ENCODE measurements at places on chromosomes 12 and 14. TPM values are rescaled to one million over a fixed set of nuclear protein-coding genes. Genes with fewer than 3 reads are reported as not detected.

GRCh38 chr12:43098071-43098470 is 453.9 kb downstream of the ADAMTS20 start:
- no peaks in the 10 kb centered on the region for H3K27me3 ChIP-seq
- no peaks in the 10 kb centered on the region for H3K4me1 ChIP-seq
- H3K4me3 ChIP-seq = no peak overlapping the region

GRCh38 chr12:69026336-69026735 is 93.4 kb upstream of the CPM start:
- H3K36me3 ChIP-seq = no peaks in the 10 kb centered on the region
- H3K4me1 ChIP-seq = no peaks in the 10 kb centered on the region
- H3K27me3 ChIP-seq = no peaks in the 10 kb centered on the region
- H3K4me3 ChIP-seq = no peak overlapping the region
- H3K27ac ChIP-seq = no peak overlapping the region

GRCh38 chr12:23446746-23447145 is 502.7 kb downstream of the SOX5 start:
- no peak overlapping the region for H3K4me3 ChIP-seq
- DNase-seq = no peak
- no peaks in the 10 kb centered on the region for H3K27me3 ChIP-seq
- no peak overlapping the region for H3K27ac ChIP-seq
- H3K4me1 ChIP-seq = no peaks in the 10 kb centered on the region

- no peak overlapping the region for H3K27ac ChIP-seq
- H3K36me3 ChIP-seq = no peaks in the 10 kb centered on the region
- no peak overlapping the region for H3K4me3 ChIP-seq
- no peak for DNase-seq
- H3K27me3 ChIP-seq = no peaks in the 10 kb centered on the region
Measured at GRCh38 chr12:58896278-58896677, 24.0 kb downstream of the LRIG3 start.

SLCO1B1 gene
- total RNA-seq = not detected

TTC6 gene
- not detected for total RNA-seq

DNA sequence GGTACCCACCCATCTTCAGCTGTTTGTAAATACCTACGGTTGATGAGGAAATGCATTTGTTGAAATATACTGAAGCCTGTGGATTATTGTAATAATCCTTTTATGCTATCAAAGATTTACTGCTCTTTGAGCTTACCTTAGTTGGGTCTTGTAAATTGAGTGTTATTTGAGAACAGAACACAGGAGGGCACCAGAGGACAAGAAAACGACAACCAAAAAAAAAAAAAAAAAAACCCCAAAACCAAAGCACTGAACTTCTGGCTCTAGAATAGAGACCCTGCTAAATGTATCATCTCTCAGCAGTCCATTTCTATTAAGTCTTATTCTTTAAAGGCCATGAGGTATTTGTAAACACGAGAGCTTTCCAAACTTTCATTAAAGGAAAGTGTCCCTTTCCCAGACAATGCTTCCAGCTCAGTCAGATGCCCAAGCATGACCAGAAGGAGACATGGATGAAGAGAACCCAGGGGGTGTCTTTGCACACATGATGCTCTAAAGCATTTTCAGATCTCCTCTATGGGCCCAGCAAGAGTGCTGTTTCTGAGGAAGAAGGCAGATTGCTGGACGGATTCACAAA is 763.9 kb downstream of the NRXN3 start:
- no peak for DNase-seq
- no peaks in the 10 kb centered on the region for H3K27me3 ChIP-seq
- H3K4me1 ChIP-seq = no peaks in the 10 kb centered on the region
- H3K4me3 ChIP-seq = no peak overlapping the region

DNA sequence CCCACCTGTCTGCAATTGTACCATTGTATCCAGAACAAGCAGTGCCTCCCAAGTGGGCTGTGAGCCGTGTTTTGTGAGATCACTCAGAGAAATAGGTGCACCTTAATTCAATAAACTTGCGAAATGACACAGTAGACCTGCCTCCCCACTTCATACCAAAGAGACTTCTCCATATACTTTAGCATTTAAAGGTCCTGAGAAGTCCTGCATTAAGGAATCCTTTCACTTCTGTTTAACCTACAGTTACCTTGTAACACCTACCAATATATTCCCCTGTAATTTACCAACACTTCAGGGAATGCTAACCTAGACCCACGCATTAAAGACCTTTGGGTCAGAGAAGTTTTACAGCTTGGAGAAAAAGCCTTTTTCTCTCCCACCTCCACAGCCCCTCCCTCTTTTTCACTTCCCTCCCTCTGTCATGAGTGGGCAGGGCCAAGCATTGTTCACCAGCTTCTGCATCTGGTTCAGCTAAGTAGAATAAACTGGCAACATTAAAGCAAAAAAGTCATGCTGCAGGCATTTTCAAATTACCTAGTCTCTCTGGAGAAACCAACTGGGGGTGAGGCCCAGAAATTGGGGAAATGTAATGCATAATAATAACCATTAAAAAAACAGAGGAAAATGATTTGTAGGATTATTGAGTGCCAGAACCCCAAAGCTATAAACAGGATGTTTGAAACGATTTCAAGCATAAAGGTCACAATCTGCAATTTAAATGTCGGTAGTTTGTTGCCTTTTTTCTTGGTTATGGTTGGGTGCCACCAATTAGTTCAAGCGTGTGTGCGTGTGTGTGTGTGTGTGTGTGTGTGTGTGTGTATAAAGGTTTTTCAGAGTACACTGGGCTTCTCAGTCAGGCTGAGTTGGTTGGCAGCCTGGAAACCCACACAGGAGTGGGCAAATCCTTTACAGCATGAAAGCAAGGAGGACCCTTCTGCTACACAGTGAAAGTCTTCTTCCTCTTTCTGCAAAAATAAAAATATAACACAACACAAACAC is 13.7 kb upstream of the WSCD2 start:
- no peak for DNase-seq
- H3K27me3 ChIP-seq = no peaks in the 10 kb centered on the region
- H3K4me3 ChIP-seq = no peak overlapping the region
- no peaks in the 10 kb centered on the region for H3K4me1 ChIP-seq
- H3K27ac ChIP-seq = no peak overlapping the region

- H3K36me3 ChIP-seq = no peaks in the 10 kb centered on the region
- DNase-seq = no peak
- peaks cover 29% of the 10 kb centered on the region for H3K4me1 ChIP-seq
- no peaks in the 10 kb centered on the region for H3K27me3 ChIP-seq
- no peak overlapping the region for H3K27ac ChIP-seq
Measured at GRCh38 chr14:65939184-65939583, 526.7 kb downstream of the FUT8 start.

DNA sequence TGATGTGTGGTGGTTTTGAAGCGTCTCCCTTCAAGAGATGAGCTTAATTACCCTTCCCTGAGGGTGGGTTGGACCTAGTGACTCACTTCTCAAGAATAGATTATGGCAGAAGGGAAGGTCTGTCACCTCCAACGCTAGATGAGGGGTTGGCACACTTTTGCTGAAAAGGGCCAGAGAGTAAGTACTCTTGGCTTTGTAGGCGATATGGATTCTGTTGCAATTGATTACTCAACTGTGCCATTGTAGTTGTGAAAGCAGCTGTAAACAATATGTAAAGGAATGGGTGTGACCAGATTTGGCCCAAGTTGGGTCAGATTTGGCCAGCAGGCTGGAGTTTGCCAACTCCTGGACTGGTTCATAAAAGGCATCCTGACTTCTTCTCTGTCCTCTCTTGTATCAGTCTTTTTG is 53.3 kb downstream of the SMIM41 start:
- H3K4me1 ChIP-seq = no peaks in the 10 kb centered on the region
- DNase-seq = no peak
- no peak overlapping the region for H3K27ac ChIP-seq
- H3K36me3 ChIP-seq = no peaks in the 10 kb centered on the region
- no peak overlapping the region for H3K4me3 ChIP-seq

- no peak for DNase-seq
- no peak overlapping the region for H3K27ac ChIP-seq
- peaks cover 22% of the 10 kb centered on the region for H3K27me3 ChIP-seq
- H3K4me1 ChIP-seq = peaks cover 1% of the 10 kb centered on the region
- H3K36me3 ChIP-seq = no peaks in the 10 kb centered on the region
Measured at GRCh38 chr12:49331380-49332222, 5.4 kb downstream of the C1QL4 start.

DNA sequence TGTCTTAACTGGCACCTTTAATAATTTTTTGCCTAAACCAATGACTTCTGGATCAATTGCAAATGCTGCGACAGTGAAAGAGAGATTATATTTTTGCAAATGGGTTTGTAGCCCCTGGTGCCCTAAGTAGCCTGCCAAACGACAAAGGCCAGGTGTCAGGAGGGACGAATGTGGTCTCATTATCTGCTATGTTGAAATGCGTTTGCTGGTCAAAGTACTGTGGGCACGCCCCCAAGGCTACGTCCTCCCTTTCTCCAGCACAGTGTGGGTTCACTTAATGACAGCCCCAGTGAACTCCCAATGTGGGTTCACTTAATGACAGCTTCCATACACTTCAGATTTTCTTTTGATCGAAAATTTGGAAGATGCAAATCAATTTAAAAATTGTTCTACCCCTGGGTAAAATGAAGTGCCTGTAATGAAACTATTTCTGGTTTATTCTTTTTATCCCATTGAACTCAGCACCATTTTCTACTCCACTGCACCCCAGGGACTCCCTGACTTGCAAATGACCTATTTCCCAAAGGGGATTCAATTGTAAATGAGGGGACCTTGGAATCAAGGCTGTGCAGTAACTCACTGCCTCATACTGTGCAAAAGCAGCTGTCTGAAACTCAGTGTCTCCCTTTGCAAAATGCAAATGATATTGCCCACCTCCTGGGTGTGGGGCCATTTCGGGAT is 1.4 kb downstream of the SERPINA11 start:
- H3K4me3 ChIP-seq = no peak overlapping the region
- H3K27ac ChIP-seq = no peak overlapping the region
- no peaks in the 10 kb centered on the region for H3K4me1 ChIP-seq
- H3K36me3 ChIP-seq = no peaks in the 10 kb centered on the region
- H3K27me3 ChIP-seq = no peaks in the 10 kb centered on the region
- no peak for DNase-seq

GRCh38 chr14:69458350-69458749 is 26.2 kb upstream of the PLEKHD1 start:
- H3K27me3 ChIP-seq = no peaks in the 10 kb centered on the region
- no peak overlapping the region for H3K27ac ChIP-seq
- H3K4me1 ChIP-seq = no peaks in the 10 kb centered on the region
- DNase-seq = no peak

DNA sequence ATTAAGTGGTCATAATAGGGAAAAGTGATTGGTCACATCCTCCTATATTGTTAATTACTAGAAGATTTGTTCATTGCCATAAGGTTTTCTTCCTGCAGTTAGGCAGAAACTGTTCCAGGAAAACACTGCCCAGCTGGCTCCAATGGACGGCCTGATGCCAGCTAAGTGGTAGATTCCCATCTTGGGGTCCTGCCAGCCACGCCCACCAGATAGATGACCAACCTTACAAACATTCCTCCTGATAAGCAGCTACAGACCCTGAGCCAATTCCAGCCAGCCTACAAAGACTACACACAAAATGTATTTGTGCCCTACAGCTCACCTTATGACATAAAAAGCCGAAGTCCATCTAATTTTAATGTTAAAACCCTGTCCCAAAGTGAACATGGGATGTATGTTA is 685.9 kb upstream of the USP15 start:
- H3K27me3 ChIP-seq = no peaks in the 10 kb centered on the region
- no peaks in the 10 kb centered on the region for H3K4me1 ChIP-seq
- H3K4me3 ChIP-seq = no peak overlapping the region
- no peak overlapping the region for H3K27ac ChIP-seq
- no peaks in the 10 kb centered on the region for H3K36me3 ChIP-seq

ACRBP gene
- total RNA-seq = 2.0 TPM

NELL2 gene
- 60.2 TPM for total RNA-seq

OAS3 gene
- 12.5 TPM for total RNA-seq

- no peaks in the 10 kb centered on the region for H3K36me3 ChIP-seq
- no peak for DNase-seq
- no peaks in the 10 kb centered on the region for H3K27me3 ChIP-seq
- H3K27ac ChIP-seq = no peak overlapping the region
- H3K4me1 ChIP-seq = no peaks in the 10 kb centered on the region
Measured at GRCh38 chr12:55698241-55698955, 9.3 kb downstream of the ITGA7 start.

CAPRIN2 gene
- 8.8 TPM for total RNA-seq

RNASE3 gene
- total RNA-seq = not detected

USP44 gene
- total RNA-seq = 5.8 TPM

DNA sequence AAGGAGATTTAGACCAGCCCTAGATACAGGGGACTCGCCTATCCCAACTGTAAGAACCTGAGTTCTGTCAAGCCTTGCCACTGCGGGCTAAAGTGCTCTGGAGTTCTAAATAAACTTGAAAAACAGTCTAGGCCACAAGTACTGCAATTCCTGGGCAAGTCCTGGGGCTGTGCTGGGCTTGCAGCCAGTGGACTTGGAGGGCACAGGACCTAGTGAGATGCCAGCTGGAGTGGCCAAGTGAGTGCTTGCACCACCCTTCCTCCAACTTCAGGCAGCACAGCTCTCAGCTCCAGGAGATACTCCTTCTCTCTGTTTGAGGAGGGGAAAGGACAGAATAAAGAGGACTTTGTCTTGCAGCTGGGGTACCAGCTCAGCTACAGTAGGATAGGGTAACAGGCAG is 307.6 kb upstream of the FBXO33 start:
- H3K27me3 ChIP-seq = no peaks in the 10 kb centered on the region
- no peak for DNase-seq
- H3K27ac ChIP-seq = no peak overlapping the region
- H3K36me3 ChIP-seq = no peaks in the 10 kb centered on the region
- no peaks in the 10 kb centered on the region for H3K4me1 ChIP-seq

- no peak for DNase-seq
- no peak overlapping the region for H3K4me3 ChIP-seq
- H3K27ac ChIP-seq = no peak overlapping the region
- H3K36me3 ChIP-seq = no peaks in the 10 kb centered on the region
- H3K27me3 ChIP-seq = no peaks in the 10 kb centered on the region
- no peaks in the 10 kb centered on the region for H3K4me1 ChIP-seq
Measured at GRCh38 chr14:31340297-31341063, 79.9 kb downstream of the HEATR5A start.

- peak; percentile 7 for DNase-seq
- H3K4me3 ChIP-seq = no peak overlapping the region
- no peaks in the 10 kb centered on the region for H3K27me3 ChIP-seq
- no peaks in the 10 kb centered on the region for H3K36me3 ChIP-seq
Measured at GRCh38 chr12:94710933-94711332, 60.6 kb upstream of the TMCC3 start.

GRCh38 chr12:49366652-49367380 is 446 bp upstream of the SPATS2 start:
- no peaks in the 10 kb centered on the region for H3K27me3 ChIP-seq
- H3K27ac ChIP-seq = peak overlapping the region; percentile 91

DNA sequence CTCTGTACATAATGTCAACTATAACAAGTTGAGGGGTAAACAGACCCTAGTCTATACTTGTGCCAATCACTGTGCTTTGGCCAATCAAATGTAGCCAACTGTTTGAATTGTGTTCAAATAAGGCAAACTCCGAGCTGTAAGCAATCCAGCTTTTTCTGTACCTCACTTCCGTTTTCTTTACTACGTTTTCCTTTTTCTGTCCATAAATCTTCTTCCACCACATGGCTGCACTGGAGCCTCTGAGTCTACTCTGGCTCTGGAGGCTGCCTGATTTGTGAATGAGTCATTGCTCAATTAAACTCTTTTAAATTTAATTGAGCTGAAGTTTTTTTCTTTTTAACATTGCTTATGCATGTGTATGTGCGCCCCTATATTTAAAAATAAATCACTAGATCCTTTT is 29.7 kb downstream of the CLEC1A start:
- H3K27ac ChIP-seq = no peak overlapping the region
- no peak overlapping the region for H3K4me3 ChIP-seq
- no peaks in the 10 kb centered on the region for H3K27me3 ChIP-seq
- no peak for DNase-seq

GRCh38 chr14:54627219-54627539 is 60.3 kb downstream of the SAMD4A start:
- peak overlapping the region; percentile 51 for H3K27ac ChIP-seq
- H3K27me3 ChIP-seq = no peaks in the 10 kb centered on the region
- H3K36me3 ChIP-seq = no peaks in the 10 kb centered on the region
- DNase-seq = no peak
- H3K4me3 ChIP-seq = peak overlapping the region; percentile 52

All from CD8-positive, alpha-beta memory T cell (primary cell).